ENCODE measurements at places on chromosomes 13 and 19. TPM values are rescaled to one million over a fixed set of nuclear protein-coding genes. Genes with fewer than 3 reads are reported as not detected.

PSG11 gene
- total RNA-seq, result not detected

TTC9B gene
- 2.3 TPM for total RNA-seq

TEAD2 gene
- total RNA-seq, result 31.9 TPM

SPRYD7 gene
- total RNA-seq, result 6.2 TPM

FGF22 gene
- total RNA-seq, result 0.72 TPM

GPR12 gene
- not detected for total RNA-seq

ATP11A gene
- total RNA-seq, result 85.8 TPM

- H3K27ac ChIP-seq, result peak overlapping the region; percentile 44
- H3K36me3 ChIP-seq, result no peaks in the 10 kb centered on the region
- H3K27me3 ChIP-seq, result no peaks in the 10 kb centered on the region
- no peak for DNase-seq
- H3K4me1 ChIP-seq, result no peaks in the 10 kb centered on the region
Observed at GRCh38 chr13:100502446-100502845, 86.1 kb downstream of the GGACT start.

DNA sequence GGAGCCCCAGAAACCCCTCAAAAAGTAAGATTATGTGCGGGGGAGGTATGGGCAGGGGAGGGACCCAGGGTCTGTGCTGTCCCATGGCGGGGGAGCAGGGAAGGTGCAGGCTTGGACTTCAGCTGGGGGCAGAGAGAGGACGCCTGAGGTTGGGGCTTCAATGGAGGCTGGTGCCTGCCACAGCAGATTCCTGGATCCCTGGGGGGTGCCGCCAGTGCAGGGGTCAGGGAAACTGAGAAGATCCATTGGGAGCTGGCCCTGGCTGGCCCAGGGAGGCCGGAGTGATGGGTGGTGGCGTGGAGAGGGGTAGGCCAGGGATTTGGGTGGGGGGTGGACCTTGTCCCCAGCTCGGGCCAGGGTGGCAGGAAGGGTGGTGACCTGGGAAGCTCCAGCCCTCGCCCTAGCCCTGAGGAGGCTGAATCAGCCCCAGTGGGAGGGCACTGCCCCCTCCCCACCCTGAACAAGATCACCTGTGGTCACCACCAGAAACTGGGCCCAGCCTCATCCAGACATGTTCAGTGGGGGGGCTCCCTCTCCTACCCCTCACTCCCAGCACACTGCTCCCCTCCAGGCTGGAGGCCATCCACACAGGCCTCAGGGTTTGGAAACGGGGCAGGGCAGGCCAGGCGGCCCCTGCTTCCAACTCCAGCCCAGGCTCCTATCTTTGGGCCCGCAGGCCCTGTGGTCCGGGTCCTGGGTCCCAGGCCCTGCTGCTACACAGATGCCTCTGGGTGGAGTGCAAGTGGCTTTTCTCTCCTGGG, 1.4 kb downstream of the NKPD1 start:
- H3K27me3 ChIP-seq, result no peaks in the 10 kb centered on the region
- H3K4me3 ChIP-seq, result no peak overlapping the region
- no peak overlapping the region for H3K27ac ChIP-seq
- H3K4me1 ChIP-seq, result no peaks in the 10 kb centered on the region
- DNase-seq, result no peak

DNA sequence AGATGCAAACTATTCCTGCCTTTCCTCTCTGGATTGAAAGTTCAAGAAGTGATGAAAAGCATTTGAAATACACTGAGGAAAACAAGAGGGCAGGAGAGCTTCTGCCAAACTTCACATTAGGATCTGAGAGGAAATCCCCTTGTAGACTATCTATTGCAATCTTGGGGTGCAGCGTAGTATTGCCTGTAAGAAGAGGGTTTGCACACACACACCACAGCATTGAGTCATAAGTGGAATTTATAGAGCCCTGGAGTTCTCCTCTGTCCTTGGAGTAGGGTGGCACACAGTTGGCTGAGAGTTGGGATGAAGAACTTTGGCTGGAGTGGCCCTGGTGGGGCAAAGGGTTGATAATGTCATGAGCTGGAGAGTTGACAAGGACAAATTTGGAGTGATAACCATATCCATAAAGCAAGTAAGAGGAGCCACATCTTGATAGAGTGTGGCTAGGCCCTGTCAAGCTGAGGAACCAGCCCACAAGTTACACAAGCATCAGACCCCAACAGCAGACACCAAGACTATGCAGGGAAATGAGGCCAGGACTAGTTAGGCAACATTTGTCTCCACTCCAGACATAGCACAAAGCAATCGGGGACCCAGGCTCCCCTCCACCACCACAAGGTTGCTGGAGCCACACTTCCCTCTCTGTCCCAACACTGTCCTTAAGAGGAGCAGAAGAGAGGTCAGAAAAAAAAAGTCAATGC, 520.9 kb downstream of the KLF5 start:
- H3K27me3 ChIP-seq, result no peaks in the 10 kb centered on the region
- DNase-seq, result no peak
- no peak overlapping the region for H3K4me3 ChIP-seq
- H3K36me3 ChIP-seq, result no peaks in the 10 kb centered on the region
- H3K27ac ChIP-seq, result no peak overlapping the region
- H3K4me1 ChIP-seq, result no peaks in the 10 kb centered on the region

- no peaks in the 10 kb centered on the region for H3K27me3 ChIP-seq
- no peak for DNase-seq
- no peak overlapping the region for H3K4me3 ChIP-seq
- H3K4me1 ChIP-seq, result no peaks in the 10 kb centered on the region
- H3K36me3 ChIP-seq, result no peaks in the 10 kb centered on the region
- no peak overlapping the region for H3K27ac ChIP-seq
Observed at GRCh38 chr13:33146843-33147611, 130.8 kb downstream of the KL start.

DNA sequence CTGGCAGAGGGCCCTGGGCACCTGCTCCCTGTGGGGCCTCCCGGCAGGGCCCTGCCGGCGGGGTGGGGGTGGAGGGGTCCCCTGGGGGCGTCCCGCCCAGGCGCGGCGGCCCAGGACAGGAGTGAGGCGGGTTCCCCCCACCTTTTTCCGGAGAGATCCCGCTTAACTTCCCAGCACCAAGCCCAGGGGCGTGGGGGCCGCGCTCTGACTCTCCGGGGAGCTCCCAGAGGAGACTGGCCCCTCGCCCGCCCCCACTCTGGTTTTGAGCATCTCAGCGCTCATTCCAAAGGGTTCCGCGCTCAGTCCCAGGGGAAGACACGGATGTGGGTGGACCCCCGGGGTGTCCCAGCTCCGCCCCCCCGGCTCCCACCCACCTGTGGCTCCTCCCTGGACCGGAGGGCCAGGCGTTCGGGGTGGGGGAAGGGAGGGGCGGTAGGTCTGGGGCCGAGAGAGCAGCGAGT, 476 bp downstream of the C2CD4C start:
- peak overlapping the region; percentile 34 for H3K4me3 ChIP-seq
- H3K36me3 ChIP-seq, result no peaks in the 10 kb centered on the region
- H3K27ac ChIP-seq, result no peak overlapping the region
- DNase-seq, result no peak
- H3K27me3 ChIP-seq, result no peaks in the 10 kb centered on the region
- peaks cover 26% of the 10 kb centered on the region for H3K4me1 ChIP-seq

- peak overlapping the region; percentile 75 for H3K4me3 ChIP-seq
- peaks cover 6% of the 10 kb centered on the region for H3K4me1 ChIP-seq
- H3K27ac ChIP-seq, result peak overlapping the region; percentile 80
- DNase-seq, result no peak
- no peaks in the 10 kb centered on the region for H3K27me3 ChIP-seq
Observed at GRCh38 chr13:44435919-44436510, 62.4 kb downstream of the SERP2 start.

GRCh38 chr19:511101-511851, 4.0 kb downstream of the TPGS1 start:
- peaks cover 2% of the 10 kb centered on the region for H3K4me1 ChIP-seq
- H3K36me3 ChIP-seq, result no peaks in the 10 kb centered on the region
- DNase-seq, result no peak
- H3K27ac ChIP-seq, result no peak overlapping the region
